ENCODE measurements at places on chromosomes 7 and 10. TPM values are rescaled to one million over a fixed set of nuclear protein-coding genes. Genes with fewer than 3 reads are reported as not detected.

Gene ZNF680
- total RNA-seq: 33.6 TPM

Gene TMEM213
- total RNA-seq: not detected

Gene NRCAM
- total RNA-seq: 5.6 TPM

Gene ZNF117
- 47.3 TPM for total RNA-seq

Gene RINT1
- 13.7 TPM for total RNA-seq

Gene CEP55
- total RNA-seq: 0.19 TPM

Gene CFAP46
- not detected for total RNA-seq

Gene GLUD1
- total RNA-seq: 156 TPM

Gene HOXA1
- total RNA-seq: 0.84 TPM

Gene GIMAP4
- total RNA-seq: 16.1 TPM

Gene ELFN1
- 4.0 TPM for total RNA-seq

Gene NDUFB8
- total RNA-seq: 104 TPM

Gene ZNF438
- total RNA-seq: 22.9 TPM

Gene GPC2
- total RNA-seq: not detected

Gene SLC25A13
- total RNA-seq: 51.1 TPM

Gene RAB19
- 1.3 TPM for total RNA-seq

Gene KEL
- total RNA-seq: not detected

Gene SORCS1
- total RNA-seq: 0.09 TPM

Gene TAS2R5
- total RNA-seq: 4.6 TPM

Gene GHITM
- 165 TPM for total RNA-seq

Gene JCAD
- total RNA-seq: 71.4 TPM

Gene SDK1
- total RNA-seq: 3.0 TPM

Gene INHBA
- total RNA-seq: 1.3 TPM

Gene TAS2R41
- not detected for total RNA-seq

Gene TMEM270
- not detected for total RNA-seq

Gene CNPY4
- 5.8 TPM for total RNA-seq

Gene STK31
- 0.37 TPM for total RNA-seq

Gene C10orf67
- 0.09 TPM for total RNA-seq

Gene TSPAN15
- 59.2 TPM for total RNA-seq

Gene CASD1
- 34.5 TPM for total RNA-seq

Gene C10orf62
- total RNA-seq: 0.88 TPM

Gene OR6B1
- total RNA-seq: not detected
